ENCODE measurements at places on chromosomes 12 and 14.

DNA sequence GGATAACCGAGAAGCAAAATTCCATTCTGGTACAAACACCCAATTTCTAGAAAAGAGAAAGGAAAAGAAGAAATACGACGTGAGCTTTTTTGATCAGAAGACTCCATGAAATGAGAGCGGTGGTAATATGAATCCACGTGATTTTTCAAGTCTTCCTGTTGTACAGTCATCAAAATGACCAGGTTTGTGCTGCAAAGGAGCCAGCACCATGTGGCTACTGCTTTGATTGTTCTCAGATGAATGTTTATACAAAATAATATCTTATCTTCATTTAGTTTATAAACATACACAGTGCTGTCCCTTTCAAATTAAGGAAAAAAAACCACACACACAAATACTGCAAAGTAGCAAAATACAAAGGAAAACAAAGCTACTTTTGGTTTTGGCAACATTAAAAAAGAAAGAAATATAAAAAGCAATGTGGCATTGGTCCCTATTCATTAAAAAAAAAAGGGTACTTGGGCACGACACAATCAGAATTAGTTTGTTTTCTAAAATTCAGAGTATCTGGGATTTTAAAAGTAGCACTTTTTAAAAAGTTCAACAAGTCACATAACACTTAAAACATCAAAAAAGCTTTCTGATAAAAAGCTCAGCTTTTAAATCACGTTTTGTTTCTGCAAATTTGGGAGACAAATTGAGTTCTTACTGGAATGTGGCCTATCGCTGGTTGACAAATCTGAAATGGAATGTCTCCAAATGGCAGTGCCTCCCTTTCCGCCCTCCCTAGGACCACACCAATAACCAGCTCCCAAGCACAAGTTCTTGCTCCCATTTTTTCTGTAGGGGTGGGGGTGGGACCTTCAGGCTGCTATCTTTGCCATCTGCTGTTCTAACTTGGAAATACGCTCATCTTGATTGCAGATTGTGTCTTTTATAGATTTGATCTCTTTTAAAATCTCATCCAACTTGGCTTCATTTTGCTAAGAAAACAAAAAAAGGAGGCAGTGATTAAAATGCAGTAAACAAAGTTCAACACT, 13.2 kb upstream of the SELPLG start:
- DNase-seq = no peak

DNA sequence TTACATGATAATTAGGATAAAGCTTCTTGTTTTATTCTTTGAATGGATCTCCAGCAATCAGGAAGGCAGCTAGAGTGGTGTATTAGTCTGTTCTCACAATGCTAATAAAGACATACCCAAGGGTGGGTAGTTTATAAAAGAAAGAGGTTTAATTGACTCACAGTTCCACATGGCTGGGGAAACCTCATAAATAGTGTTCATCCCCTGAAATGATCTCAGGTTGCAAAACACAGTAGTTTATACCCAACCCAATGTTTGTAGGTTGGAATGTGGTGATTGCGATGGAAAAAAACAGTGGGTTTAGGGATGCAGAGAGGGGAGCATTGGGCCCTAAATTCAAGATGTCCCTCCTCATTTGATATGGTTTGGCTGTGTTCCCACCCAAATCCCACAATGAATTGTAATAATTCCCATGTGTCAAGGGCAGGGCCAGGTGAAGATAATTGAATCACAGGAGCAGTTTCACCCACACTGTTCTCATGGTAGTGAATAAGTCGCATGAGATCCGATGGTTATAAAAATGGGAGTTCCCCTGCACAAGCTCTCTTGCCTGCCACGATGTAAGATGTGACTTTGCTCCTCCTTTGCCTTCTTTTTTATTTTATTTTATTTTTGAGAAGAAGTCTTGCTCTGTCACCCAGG, 11.5 kb downstream of the MUCL1 start:
- no peak for DNase-seq

DNA sequence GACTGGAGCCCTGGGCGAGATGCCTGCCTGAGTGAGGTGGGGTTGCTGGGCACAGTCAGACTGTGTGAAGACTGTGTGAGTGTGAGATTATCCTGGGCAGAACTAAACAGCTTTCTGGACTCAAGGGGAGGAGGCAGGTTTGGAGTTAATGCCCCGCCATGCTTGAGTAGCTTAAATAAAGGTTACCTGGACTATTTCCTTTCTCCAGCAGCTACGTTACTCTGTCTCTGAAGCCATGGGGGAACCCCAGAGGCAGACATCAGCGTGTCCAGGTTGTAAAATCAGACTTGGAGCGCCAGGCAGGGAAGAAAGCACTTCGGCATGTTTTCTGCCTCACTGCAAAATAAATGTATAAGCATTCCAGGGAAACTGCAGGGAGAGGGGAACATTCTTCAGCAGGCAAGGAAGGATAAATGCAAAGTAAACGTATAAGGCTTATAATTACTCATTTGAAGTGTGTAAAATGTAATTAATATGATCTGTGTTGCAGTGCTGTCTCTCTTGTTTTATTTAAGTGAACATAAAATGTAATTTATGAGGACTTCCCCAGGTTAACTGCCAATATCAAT, 129.7 kb downstream of the CHST11 start:
- no peak for DNase-seq

GRCh38 chr12:3718100-3718499, 34.8 kb downstream of the CRACR2A start:
- DNase-seq = no peak

DNA sequence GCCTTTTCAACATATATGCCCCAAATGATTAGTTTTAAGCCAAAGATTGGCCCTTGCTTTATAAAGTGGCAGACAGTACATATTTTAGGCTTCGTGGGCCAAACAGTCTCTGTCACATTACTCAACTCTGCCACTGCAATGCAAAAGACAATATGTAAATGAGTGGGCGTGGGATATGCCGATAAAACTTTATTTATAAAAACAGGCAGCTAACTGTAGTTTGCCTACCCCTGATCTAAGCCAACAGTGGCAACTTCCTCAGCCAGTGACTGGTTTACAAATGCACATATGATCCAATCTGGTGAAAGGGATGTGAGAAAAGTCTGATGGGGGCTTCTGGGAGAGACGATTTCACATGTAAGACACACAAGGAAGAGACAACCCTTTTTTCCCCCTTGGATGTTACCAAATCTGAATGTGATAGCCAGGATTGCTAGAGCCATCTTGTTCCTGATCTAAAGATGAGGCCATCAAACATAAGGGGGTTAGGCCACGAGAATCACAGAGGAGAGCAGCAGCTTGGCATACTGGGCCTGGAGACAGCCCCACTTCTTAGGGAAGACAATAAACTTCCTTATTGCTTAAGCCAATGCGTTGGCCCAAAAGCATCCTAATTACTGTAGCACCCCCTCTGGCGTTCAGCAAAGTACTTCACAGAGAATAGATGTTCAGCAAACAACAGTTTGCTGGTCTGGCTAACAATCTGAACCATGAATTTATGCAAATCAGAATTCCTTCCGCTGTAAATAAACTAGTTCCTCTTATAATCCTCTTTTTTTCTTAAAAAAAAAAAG, 75.2 kb upstream of the TMCC3 start:
- no peak for DNase-seq

- peak; percentile 30 for DNase-seq
These were observed 32.6 kb upstream of the HIF1A start for GRCh38 chr14:61662437-61663311.

All from stimulated activated CD4-positive, alpha-beta T cell treated with anti-CD3 and anti-CD28 coated beads, Interleukin-12 subunit alpha, Interleukin-12 subunit beta, amount 100 ng/mL, for 24 hours (primary cell).